ENCODE measurements at places on chromosomes 6 and 20.

DNA sequence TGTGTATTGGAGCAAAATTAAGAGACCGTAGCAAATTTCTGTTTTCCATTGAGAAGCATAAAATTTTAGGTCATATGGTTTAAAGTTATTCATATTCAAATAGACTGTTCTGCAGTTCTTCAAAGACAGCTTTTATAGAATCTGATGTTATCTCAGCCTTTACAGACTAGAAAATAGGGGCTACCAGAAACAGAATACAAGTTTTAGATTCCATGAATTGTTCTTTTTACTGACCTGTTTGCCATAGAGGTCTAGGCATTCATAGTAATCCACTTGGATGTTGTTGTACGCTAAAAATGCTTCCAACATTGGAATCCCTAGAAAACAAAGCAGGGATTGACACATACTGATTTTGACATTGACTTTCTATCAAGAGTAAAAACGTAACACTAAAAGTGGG lies 47.3 kb upstream of the BTBD3 start:
- no peak for DNase-seq

DNA sequence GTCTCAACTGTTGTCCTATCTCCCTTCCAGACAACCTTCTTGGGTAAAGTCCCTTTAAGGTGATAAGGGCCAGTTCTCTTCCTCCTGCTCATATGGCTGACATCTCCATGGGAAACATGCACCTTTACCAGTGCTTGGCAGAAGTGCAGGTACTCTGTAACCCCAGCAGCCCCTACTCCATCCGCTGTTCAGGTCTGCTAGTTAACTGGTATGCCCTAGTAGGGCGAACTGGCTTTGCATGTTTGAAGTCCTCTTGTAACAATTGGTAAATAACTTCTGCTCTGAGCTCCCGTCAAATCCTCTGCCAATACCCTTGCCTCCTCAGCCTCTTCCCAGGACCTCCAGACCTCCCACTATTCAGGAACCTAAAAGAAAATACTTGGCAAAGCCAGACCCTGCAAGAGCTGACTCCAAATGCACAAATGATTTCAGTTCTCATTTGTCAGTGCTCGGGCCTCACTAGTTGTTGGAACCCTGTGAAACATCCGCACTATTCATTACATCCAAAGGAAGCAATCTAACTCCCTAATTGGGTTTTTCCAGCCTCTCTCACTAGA lies 703.7 kb downstream of the MAFB start:
- no peak for DNase-seq

- DNase-seq, result no peak
Measured at GRCh38 chr6:103356531-103356930, 1503.2 kb downstream of the HACE1 start.

GRCh38 chr6:28709478-28710349 lies 184.0 kb downstream of the GPX5 start:
- DNase-seq, result no peak

GRCh38 chr20:63680857-63681608 lies 15.4 kb upstream of the TNFRSF6B start:
- DNase-seq, result no peak

GRCh38 chr6:166567107-166567506 lies 19.4 kb downstream of the RAMACL start:
- no peak for DNase-seq

GRCh38 chr6:71045296-71045695 lies 88.4 kb upstream of the B3GAT2 start:
- no peak for DNase-seq

GRCh38 chr6:14350210-14350609 lies 232.6 kb downstream of the CD83 start:
- no peak for DNase-seq

DNA sequence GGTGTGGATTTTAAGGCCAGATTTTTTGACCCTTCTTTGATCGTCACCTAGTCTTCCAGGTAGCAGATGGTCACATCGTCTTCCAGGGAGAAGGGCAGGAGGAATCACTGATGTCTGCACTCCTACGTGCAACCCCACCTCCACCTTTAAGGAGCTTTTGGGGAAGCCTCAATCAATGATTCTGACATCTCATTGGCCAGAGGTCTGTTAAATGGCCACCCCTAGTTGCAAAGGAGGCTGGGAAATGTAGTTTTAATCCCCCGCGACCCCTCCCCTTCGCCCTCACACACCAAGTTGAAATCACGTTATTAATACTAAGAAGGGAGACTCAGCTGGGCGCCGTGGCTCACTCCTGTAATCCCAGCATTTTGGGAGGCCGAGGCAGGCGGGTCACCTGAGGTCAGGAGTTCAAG lies 151.4 kb downstream of the BCAS1 start:
- DNase-seq, result no peak

GRCh38 chr6:8278562-8278961 lies 156.8 kb downstream of the SLC35B3 start:
- no peak for DNase-seq

- DNase-seq, result no peak
Measured at GRCh38 chr6:15363523-15364400, 117.9 kb downstream of the JARID2 start.

DNA sequence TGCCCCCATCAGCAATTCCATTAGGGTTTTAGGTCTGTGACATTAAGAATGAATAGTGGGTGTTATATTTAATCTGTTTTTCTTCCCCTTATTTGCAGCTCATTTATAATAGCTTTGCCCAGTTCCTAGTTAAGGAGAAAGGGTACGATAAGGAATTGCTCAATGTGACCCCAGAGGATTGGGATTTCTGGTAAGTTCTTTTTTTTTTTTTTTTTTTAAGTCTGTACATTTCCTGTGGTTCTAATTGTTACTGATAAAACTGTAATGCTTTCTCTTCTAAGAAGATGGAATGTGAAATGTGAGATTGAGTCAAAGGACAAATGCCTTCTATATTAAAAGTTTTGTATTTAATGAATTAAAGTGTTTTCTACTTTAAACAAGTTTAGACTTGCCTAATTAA lies 5.5 kb downstream of the NT5DC1 start:
- no peak for DNase-seq

GRCh38 chr6:37990762-37991525 lies 171.4 kb downstream of the ZFAND3 start:
- DNase-seq, result no peak

DNA sequence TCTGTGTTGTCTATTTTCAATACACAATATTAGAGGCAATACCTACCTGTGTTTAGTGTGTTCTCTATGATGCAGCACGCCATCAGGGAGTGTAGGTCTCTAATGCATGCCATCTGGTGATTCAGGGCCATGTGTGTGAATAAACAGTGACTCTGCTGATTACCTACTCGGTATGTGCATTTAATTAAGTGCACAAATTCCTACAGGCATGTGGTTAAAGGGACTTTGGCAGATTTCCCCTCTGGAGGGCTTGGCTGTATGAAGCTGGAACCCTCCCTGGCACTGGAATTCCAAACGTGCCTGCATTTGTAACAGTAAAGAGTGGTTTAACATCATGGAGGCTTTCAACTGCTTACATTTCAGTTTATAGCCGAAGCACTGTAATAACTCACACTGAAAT lies 401.5 kb upstream of the SASH1 start:
- no peak for DNase-seq
